ENCODE measurements at places on chromosomes 6 and 20.

DNA sequence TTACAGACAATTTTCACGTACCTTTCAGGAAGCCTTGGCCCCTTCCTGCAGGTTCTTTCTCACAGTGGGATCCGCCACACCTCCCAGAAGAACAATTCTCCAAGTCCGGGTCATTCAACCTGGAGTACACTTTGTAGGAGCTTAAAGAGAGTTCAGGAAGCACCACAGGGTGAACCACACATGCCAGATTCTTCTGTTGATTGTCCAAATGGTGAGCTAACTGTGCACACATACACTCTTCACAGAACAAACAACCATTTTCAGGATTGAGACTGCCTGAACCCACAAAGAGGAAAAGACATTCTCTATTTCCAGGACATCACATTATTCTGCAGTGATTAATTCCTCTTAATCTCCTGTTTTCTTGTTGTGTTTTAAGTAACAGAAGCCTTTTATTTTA, 51.0 kb downstream of the SCGN start:
- DNase-seq, result no peak

- no peak for DNase-seq
These were observed 37.7 kb downstream of the MAP3K4 start for GRCh38 chr6:161029195-161029809.

GRCh38 chr6:36248980-36249379, 20.9 kb upstream of the PNPLA1 start:
- DNase-seq, result no peak

- DNase-seq, result peak; percentile 88
These were observed 189.5 kb downstream of the IBTK start for GRCh38 chr6:82057846-82058554.

DNA sequence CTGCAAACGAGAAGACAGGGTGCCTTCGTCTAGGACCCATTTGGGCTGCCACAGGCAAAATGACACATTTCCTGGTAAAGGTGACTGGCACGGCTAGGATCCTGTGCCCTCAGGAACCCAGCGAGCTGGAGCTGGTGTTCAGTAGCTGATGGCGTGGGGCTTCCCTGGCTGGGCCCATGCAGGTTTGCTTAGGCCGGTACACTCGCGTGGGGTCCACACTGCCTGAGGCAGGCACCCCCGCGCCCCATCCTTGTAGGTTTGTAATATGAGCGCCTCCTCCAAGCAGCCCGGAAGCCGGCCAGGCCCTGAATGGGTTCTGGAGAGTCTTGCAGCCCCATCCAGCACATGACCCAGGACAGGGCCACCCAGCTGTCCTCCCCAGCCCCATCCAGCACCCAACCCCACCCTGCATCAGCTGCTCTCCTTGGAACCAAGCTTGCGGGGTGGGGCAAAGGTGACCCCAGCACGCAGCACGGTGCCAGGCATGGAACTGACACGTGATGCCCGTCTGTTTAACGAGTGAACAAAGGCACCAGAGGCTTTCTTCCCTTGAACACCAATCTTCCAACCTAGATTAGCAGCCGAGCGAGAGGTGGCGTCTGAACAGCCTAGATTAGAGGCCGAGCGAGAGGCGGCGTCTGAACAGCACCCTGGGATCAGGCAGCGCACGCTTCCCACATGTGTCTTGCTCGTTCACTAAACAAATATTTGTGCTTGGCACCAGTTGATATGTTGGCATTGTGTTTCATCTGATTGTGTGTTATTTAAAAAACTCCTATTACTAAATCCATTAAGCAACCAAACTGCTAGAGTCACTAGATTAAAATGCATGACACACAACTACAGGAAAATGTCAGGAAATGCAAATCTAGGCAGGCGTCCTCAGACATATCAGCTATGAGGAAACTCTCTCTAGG, 112.1 kb downstream of the DLL1 start:
- DNase-seq, result peak; percentile 97

DNA sequence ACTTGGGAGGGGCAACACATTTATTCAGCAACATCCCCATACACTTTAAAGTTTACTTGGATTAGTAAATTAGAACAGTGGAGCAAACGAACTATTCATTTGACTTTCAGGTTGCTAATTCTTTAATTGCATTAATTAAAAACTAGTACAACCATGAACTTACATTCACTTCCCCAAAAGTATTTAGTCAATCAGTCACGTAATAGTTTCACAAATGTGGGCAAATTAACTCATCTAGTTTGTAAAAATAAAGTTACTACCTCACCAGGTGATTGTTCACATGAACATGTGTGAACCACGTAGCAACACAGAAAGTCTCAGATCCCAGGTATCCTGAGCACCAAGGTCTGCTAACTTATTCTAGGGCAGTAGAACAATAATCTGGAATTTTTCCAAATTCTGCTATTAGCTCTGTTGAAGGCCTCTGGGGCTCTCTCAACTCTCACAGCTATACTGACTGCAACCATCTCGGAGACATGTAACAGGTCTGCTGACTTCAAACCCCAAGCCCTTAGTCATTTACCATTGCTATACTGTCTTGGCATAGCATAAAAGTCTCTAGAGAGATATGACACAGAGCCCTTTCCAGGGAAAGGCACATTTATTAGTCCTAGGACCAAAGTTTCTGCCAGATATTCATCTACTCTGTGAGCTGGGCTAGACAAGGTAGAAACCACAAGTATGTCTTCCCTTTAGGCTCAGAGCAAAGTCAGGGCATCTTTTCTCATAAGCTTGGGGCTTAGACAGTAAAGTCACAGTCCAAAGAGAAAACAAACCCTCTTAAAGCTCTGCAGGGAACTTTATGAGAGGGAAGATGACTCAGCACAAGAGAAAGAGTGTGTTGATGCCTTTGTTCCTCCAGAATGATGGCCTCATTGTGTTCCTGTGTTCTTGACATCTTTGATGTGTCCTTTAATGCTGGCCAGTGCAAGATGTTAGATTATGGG, 50.9 kb upstream of the CCDC28A start:
- DNase-seq, result no peak

DNA sequence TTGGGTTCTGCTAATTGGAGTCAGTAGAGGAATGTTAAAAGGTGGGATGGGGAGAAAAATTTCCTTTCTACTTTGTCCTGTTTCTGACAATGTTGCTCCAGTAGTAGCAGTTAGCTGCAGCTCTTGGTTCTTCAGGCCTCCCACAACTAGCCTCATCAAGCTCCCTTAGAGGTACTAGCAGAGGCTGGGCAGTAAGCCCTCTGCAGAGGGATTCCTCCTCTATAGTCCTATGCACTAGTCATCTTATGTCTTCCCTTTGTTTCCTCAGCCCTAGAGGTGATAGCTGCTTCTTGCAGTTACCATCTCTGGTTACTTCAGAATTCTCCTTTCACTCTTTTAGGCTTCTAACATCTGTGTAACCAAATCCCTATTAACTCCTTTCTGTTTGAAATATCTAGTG, 99.8 kb downstream of the FILIP1 start:
- DNase-seq, result no peak

GRCh38 chr6:143803769-143804568, 39.2 kb upstream of the LTV1 start:
- DNase-seq, result no peak

- no peak for DNase-seq
These were observed 10.4 kb downstream of the TRAPPC3L start for GRCh38 chr6:116535109-116535508.

GRCh38 chr20:20490673-20491072, 122.8 kb downstream of the INSM1 start:
- no peak for DNase-seq
